ENCODE measurements at places on chromosomes 5 and 9.

- no peak for DNase-seq
Measured at GRCh38 chr9:126148994-126149393, 177.6 kb upstream of the MVB12B start.

DNA sequence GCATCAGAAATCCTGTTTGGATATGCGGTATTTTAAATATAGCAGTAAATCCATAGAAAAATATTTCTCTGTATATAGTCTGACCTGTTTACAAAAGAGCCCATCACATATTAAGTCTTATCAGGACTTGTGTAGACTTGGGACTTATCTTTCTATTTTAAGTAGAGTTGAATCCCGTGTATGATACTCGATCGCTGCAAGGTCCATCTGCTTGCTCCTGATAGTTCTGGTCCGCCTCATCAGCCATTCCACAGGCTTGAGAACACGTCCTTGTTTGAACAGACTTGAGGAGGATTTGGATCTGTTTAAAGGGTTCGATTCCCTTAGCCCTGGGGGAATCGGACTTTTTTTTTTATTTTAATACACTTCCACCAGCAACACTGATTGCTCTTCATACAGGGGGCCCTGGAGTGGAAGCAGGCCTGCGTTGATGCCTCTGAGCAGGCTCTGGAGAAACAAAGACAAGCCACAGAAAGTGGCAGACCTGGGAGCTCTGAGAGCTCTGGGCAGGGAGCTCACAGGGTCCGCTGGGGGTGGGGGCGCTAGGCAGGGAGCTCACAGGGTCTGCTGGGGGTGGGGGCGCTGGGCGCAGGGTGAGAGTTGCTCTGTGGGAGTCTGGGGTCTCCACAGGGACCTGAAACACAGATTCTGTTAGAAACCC is 112.2 kb downstream of the MVB12B start:
- no peak for DNase-seq

GRCh38 chr5:180201051-180201987 is 7.7 kb downstream of the RASGEF1C start:
- no peak for DNase-seq

GRCh38 chr5:83549076-83549475 is 77.5 kb downstream of the VCAN start:
- DNase-seq = no peak

- no peak for DNase-seq
Measured at GRCh38 chr5:158326256-158326655, 467.3 kb upstream of the CLINT1 start.

GRCh38 chr5:24855485-24855884 is 210.7 kb upstream of the CDH10 start:
- DNase-seq = no peak

Measured in H4 (cell line).